ENCODE measurements at places on chromosomes 1 and 21. TPM values are rescaled to one million over a fixed set of nuclear protein-coding genes. Genes with fewer than 3 reads are reported as not detected.

DNA sequence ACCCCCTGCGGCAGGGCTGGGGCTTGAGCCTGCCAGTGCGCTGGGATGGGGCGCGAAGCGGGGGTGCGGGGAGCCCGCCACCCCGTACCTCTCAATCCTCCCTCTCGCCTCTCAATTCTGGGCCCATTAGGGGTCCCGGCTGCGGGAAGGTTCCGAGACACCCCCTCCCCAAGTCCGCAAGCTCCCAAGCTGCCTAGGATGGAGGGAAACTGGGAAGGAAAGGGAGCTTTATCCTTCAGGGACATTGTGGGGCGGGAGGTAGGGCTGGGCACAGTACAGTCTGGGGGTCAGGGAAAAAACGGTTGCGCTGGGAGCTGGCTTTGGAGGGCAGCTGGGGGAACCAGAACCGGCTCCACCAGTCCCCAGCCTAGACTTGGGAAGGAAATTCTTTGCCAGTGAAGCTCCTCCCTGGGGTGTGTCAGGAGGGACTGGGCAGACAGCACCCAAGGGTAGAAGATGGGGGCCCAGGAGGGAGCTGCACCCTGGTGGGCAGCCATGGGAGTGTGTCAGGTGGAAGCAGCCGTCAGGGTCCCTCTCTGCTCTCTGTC lies 904 bp downstream of the GJB3 start:
- H3K27ac ChIP-seq: no peak overlapping the region
- DNase-seq: peak; percentile 66
- H3K4me3 ChIP-seq: peak overlapping the region; percentile 75
- peaks cover 11% of the 10 kb centered on the region for H3K4me1 ChIP-seq
- H3K36me3 ChIP-seq: no peaks in the 10 kb centered on the region
- H3K27me3 ChIP-seq: peaks cover 27% of the 10 kb centered on the region

DNA sequence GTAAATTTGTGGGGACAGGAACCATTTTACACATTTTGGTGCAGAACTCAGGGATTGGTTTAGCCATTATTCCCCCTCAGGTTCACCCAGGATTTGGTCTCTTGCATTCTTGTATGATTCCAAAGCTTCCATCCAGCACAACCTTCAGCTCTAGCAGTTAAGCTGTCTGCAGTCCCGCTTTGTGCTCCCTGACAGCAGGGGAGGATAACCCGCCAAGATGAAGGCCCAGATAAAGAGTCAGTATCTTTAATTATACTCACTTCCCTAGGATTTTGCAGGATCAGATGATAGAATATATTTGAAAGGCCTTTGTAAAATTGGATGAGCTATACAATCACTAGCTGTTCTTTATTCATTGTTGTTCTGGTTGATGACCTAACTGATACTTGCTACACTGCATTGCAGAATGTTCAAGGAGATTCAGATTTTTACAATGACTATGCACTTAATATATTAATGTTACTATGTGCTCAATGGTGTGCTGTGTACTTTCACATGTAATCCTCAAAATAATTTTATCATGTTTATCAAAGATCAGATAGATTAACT lies 49.8 kb downstream of the SLC16A1 start:
- H3K36me3 ChIP-seq: peaks cover 34% of the 10 kb centered on the region
- no peaks in the 10 kb centered on the region for H3K27me3 ChIP-seq
- DNase-seq: no peak
- peak overlapping the region; percentile 31 for H3K4me3 ChIP-seq
- peaks cover 4% of the 10 kb centered on the region for H3K4me1 ChIP-seq

DNA sequence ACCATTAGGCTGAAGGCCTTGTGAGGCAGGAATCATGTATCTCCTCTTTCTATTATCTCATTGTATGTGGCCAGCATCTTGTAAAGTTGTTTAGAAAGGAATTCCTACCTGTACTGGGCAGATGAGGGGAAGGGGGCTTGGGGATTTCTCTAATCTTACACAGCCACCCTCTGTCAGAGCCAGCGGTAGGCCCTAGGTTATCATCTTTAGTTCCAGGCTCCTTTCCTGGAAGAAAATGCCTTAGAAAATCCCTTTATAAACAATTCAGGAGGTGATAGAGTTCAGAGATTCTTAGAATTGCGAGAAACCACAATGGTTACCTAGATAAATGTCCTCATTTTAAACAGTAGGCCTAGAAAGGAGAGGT lies 35.2 kb downstream of the DPT start:
- no peaks in the 10 kb centered on the region for H3K27me3 ChIP-seq
- no peak overlapping the region for H3K4me3 ChIP-seq
- peak; percentile 53 for DNase-seq
- no peaks in the 10 kb centered on the region for H3K36me3 ChIP-seq

- H3K36me3 ChIP-seq: peaks cover 10% of the 10 kb centered on the region
- H3K27me3 ChIP-seq: no peaks in the 10 kb centered on the region
- H3K4me1 ChIP-seq: peaks cover 3% of the 10 kb centered on the region
- no peak overlapping the region for H3K4me3 ChIP-seq
- DNase-seq: no peak
- H3K27ac ChIP-seq: no peak overlapping the region
These were observed 33.6 kb downstream of the ZSWIM5 start for GRCh38 chr1:45172764-45173163.

DNA sequence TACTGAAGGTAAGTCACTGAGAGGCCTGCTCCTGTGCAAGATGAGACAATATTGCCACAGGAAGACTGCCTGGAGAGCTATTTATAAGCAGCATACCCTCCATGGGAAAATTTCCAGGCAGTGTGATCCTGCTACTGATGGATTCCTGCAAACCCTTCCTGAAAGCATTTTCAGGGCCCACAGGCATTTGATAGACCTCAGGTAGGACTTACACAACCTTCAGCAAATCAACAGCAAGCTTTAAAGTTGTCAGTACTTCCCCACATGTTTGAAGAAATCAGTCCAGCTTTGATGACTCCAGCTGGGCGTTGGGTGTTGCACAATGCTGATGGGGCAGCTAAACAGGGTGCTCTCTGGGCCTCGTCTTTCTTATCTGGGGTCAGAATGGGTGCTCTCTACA lies 108.8 kb downstream of the PLXNA2 start:
- DNase-seq: no peak
- no peak overlapping the region for H3K27ac ChIP-seq
- no peak overlapping the region for H3K4me3 ChIP-seq
- H3K4me1 ChIP-seq: peaks cover 30% of the 10 kb centered on the region

DNA sequence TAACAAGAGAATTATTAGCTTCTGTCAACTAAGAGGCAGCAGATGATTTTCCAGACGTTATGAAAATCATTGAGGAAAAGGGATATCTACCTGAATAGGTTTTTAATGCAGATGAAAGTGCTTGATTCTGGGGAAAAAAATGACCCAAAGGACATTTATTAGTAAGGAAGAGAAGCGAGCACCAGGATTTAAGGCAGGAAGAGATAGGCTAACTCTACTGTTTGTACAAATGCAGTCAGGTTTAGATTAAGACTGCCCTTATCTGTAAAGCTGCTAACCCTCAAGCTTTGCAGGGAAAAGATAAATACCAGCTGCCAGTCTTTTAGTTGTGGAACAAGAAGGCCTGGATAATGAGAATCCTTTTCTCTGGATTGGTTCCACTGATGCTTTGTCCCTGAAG lies 33.0 kb upstream of the LRIG2 start:
- no peaks in the 10 kb centered on the region for H3K27me3 ChIP-seq
- H3K4me1 ChIP-seq: peaks cover 16% of the 10 kb centered on the region
- peak overlapping the region; percentile 59 for H3K4me3 ChIP-seq

DNA sequence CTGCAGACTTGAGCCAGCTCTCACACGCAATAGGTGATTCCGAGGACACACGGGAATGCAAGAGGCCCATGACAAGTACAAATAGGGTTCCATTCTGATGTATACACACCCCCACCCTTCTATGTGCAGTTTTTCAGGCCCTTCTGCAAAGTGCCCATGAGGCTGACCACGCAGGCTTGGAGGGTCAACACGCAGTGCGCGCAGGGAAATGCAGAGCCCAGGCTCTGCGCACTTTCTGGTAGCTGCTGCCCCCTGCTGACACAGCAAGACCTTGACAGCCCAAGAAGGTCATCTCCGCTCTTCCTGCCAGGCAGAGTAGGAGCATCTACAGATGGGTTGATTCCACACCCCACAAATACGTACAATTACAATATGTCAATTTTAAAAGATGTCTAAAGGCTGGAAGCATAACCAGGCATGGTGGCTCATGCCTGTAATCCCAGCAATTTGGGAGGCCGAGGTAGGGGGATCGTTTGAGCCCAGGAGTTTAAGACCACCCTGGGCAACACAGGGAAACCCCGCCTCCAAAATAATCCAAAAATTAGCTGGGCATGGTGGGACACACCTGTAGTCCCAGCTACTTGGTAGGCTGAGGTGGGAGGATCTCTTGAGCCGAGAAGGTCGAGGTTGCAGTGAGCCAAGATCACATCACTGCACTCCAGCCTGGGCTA lies 18.5 kb downstream of the SH3BP5L start:
- H3K4me3 ChIP-seq: no peak overlapping the region
- no peaks in the 10 kb centered on the region for H3K27me3 ChIP-seq
- H3K36me3 ChIP-seq: no peaks in the 10 kb centered on the region
- DNase-seq: peak; percentile 87
- no peak overlapping the region for H3K27ac ChIP-seq

- peak overlapping the region; percentile 99 for H3K4me3 ChIP-seq
- H3K27me3 ChIP-seq: no peaks in the 10 kb centered on the region
- peak; percentile 61 for DNase-seq
- H3K36me3 ChIP-seq: peaks cover 15% of the 10 kb centered on the region
- peak overlapping the region; percentile 99 for H3K27ac ChIP-seq
These were observed 557 bp downstream of the EMC1 start for GRCh38 chr1:19250629-19251304.

DNA sequence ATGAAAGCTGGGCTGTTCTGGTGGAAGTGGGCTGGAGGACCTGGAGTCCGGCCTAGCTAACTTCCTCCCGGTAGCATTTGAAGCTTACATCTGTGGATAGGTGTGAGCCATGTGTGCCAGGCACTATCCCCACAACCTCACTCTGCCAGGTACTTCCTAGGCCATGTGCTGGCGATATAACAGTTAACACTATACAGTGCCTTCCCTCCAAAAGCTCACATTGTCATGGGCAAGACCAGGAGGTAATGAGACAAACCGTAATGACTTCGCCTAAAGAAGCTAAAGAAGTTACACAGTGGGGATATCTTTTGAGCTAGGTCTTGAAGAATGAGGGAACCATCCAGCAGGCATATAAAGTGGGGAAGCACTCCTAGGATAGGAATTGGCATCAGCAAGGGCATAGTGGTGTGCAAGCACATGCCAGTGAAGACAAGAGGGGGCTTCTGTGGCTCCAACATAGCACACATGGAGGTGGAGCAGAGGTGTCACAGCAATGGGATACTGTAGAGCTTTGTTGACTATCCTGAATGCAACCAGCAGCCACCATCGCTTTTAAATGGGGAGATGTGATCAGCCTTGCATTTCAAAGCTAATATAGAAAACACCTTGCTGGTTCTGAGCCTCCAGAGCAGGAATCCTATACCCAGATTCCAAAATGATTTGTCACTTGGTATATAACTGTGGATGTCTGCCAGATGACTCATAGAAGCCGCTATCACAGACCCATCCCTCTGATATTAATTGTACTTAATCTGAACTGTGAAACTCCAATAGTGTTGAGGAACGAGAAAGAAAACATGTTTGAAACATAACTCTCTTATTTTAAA lies 466.3 kb downstream of the LMO4 start:
- no peaks in the 10 kb centered on the region for H3K36me3 ChIP-seq
- H3K27ac ChIP-seq: no peak overlapping the region
- no peaks in the 10 kb centered on the region for H3K27me3 ChIP-seq
- no peak for DNase-seq
- no peak overlapping the region for H3K4me3 ChIP-seq

DNA sequence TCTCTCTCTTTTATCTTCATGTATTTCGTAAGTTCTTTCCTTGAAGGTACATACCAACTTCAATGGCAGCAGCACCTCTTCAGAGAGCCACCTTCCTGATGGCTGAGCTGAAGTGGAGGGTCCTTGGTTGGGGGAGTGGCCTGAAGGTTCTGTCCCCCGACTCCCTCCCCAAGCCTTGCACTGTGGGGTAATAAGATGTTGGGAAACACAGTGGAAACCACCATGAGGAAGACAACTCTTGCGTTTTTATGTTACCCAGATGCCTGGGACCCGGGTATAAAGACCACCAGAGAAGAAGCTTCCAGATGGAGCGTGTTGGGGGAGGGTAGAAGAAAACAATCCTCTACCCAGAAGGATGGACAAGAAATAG lies 794 bp downstream of the KRTAP12-3 start:
- no peak overlapping the region for H3K4me3 ChIP-seq
- H3K36me3 ChIP-seq: no peaks in the 10 kb centered on the region
- H3K27ac ChIP-seq: no peak overlapping the region
- no peaks in the 10 kb centered on the region for H3K27me3 ChIP-seq
- no peak for DNase-seq
- H3K4me1 ChIP-seq: no peaks in the 10 kb centered on the region

- H3K4me1 ChIP-seq: no peaks in the 10 kb centered on the region
- H3K36me3 ChIP-seq: no peaks in the 10 kb centered on the region
- H3K4me3 ChIP-seq: no peak overlapping the region
- no peak overlapping the region for H3K27ac ChIP-seq
- no peak for DNase-seq
These were observed 128.4 kb upstream of the USP25 start for GRCh38 chr21:15601390-15601789.

GRCh38 chr1:152110860-152111514 lies 4.3 kb downstream of the TCHH start:
- H3K36me3 ChIP-seq: no peaks in the 10 kb centered on the region
- H3K4me3 ChIP-seq: no peak overlapping the region
- peak; percentile 85 for DNase-seq
- H3K27ac ChIP-seq: no peak overlapping the region
- no peaks in the 10 kb centered on the region for H3K4me1 ChIP-seq

- H3K36me3 ChIP-seq: no peaks in the 10 kb centered on the region
- H3K27ac ChIP-seq: no peak overlapping the region
- no peaks in the 10 kb centered on the region for H3K27me3 ChIP-seq
- no peaks in the 10 kb centered on the region for H3K4me1 ChIP-seq
These were observed 712.0 kb upstream of the PRMT6 start for GRCh38 chr1:106344494-106344893.

- no peak for DNase-seq
- H3K27ac ChIP-seq: no peak overlapping the region
- no peaks in the 10 kb centered on the region for H3K4me1 ChIP-seq
- H3K36me3 ChIP-seq: no peaks in the 10 kb centered on the region
- no peaks in the 10 kb centered on the region for H3K27me3 ChIP-seq
These were observed 68.0 kb downstream of the FAAP20 start for GRCh38 chr1:2126331-2127186.

NGF gene
- 0.38 TPM for total RNA-seq

ZBTB17 gene
- 32.2 TPM for total RNA-seq

ZNF697 gene
- total RNA-seq: 15.6 TPM

FOXO6 gene
- 1.7 TPM for total RNA-seq

FCGR2B gene
- not detected for total RNA-seq

TRPM2 gene
- 12.5 TPM for total RNA-seq

OR2T6 gene
- not detected for total RNA-seq

RGS13 gene
- total RNA-seq: not detected

DCST1 gene
- total RNA-seq: not detected

VASH2 gene
- total RNA-seq: 30.6 TPM

KRTAP21-2 gene
- not detected for total RNA-seq
